ENCODE measurements at places on chromosomes 3 and 15.

- no peak for DNase-seq
These were observed 52.2 kb downstream of the EXOG start for GRCh38 chr3:38548154-38548931.

- DNase-seq = peak; percentile 24
These were observed 19.1 kb upstream of the EIF1B start for GRCh38 chr3:40290396-40290795.

- no peak for DNase-seq
These were observed 383.5 kb upstream of the WNT5A start for GRCh38 chr3:55870594-55870993.

GRCh38 chr3:142904639-142905436 is 16.0 kb upstream of the PCOLCE2 start:
- DNase-seq = no peak

- no peak for DNase-seq
These were observed 32.7 kb downstream of the LRRFIP2 start for GRCh38 chr3:37141676-37142075.

DNA sequence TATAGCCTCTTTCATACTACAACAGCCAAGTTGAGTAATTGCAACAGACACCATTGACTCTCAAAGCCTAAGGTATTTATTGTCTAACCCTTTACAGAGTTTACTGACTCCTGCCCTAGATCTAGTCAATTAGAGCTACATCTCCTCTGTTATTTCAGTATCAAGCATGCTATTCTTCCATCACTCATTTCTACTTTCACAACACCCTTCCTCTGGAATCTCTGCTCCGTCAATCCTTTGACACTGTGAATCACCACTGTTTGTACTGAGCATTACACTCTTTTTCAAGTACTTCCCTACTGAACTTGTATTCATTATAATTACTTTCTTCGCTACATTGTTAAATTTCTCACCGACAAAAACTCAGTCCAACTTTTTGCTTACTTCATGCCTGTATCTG is 121.8 kb downstream of the ZNF609 start:
- no peak for DNase-seq

DNA sequence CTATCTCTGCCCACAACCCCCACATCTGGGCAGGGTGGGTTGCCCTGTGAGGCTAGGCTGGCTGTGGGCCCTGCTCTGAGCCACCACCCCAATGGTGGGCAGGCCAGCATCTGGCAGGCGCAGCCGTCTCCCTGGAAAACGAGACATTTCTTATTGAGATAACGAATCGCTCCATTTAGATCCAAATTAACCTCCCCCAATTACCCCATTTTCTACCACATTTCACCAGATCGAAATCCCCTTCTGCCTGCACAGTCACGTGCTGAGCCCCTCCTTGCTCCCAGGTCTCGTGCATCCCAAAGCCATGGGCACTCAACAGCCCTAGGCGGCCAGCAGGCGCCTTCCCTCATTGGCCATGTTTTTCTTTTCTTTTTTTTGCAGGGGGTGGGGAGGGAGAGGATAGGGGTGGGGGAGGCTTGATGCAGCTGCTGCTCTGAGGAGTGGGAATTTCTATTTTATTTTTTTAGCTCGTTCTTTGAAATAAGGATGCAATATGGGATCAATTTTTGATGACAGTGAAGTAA is 53.0 kb upstream of the TMEM115 start:
- DNase-seq = no peak

DNA sequence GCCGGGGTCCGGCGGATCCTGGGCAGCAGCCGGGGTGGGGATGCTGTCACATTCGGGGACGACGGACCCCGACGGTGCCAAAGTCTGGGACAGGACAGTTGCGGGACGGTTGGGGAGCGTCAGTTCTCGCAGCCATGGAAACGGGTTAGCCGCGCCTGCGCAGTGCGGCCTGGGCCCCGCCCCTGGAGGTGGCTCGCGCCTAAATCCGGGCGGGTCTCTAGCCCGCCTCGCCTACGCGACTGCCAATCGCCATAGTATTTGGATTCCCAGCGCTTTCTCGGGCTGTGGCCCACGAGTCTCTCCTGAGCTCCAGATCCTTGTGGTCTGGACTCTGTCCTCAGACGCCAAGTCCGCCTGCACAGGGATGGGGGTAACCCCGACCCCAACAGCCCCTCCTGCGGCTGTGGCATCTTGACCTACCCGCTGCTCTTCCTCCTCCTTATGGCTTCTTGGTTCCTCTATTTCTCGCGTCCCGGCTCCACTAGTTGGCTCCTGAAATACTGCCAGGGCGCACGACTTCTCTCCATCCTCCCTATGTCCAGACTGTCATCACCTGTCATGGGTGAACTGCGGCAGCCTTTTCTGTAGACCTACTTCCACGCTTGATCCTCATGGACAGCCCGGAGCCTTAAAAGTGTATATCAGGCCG is at the start of gene ZMYND10:
ZMYND10 (minus strand) TSS at position 147 of the 649 bp plus-strand sequence. CDS start 153 bp downstream, outside the sequence.
- peak; percentile 71 for DNase-seq

GRCh38 chr3:134239538-134239937 is 11.1 kb downstream of the RYK start:
- no peak for DNase-seq

GRCh38 chr15:51117270-51117669 is 22.6 kb upstream of the TNFAIP8L3 start:
- no peak for DNase-seq

GRCh38 chr3:82080792-82081191 is 319.3 kb upstream of the GBE1 start:
- no peak for DNase-seq

- DNase-seq = no peak
These were observed 132.1 kb upstream of the WNT5A start for GRCh38 chr3:55619046-55619808.

DNA sequence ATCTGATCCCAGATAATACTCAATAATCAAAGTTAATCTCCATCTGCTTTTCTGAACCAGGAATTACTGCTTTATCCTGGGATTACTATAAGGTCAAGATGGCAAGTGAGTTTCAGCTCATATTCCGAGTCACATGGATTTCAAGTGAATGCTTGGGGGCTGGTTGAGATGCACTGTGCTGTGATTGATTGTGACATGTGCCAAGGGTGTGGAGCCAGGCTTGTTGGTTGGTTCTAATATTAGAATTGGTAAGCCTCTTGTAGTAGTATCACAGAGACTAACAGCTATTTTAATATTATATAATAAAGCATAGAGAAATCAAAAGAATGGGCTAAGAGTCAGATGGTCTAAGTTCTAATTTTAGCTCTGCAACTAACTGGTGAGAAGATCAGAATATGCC is 74.2 kb upstream of the ICE2 start:
- no peak for DNase-seq

DNA sequence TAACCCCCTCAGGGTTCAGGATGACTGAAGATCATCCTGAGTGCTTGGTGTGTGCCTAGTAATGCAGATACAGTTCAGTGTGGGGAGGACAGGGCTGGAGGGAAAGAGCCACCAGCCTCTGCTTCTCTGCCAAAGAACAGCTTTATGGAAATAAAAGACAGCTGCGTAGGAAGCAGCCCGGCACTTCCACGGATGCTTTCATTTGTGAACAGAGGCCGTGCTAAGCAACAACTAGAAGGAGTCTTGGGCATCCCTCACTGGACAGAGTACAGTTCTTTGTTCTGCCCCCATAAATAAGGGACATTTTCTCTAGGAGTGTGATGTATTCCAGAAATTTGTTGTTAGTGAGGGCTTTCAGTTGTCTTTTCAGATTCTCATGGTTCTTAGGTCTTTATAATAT is 194.8 kb upstream of the RGMA start:
- DNase-seq = no peak

GRCh38 chr3:21803604-21804003 is 52.6 kb upstream of the ZNF385D start:
- no peak for DNase-seq

DNA sequence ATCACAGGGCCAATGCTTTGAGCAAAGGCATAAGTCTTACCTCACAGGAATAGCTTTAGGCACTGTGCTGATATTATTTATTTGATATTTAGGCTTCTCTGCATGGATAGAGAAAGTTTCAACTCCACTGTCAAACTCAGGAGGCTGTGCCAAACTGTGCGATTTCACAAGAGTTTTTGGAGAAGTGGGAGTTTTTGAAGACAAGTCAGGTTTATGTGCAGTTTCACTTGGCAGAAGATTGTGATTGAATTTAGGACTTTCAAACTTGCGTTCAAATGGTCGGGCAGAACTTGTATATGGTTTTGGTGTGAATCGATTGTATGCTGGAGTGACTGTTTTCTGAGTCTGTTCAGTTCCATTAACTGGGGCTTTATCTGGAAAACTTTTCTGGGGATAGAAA is 113.7 kb downstream of the TJP1 start:
- no peak for DNase-seq

- DNase-seq = peak; percentile 26
These were observed 762 bp downstream of the CTNNB1 start for GRCh38 chr3:41199866-41200668.

DNA sequence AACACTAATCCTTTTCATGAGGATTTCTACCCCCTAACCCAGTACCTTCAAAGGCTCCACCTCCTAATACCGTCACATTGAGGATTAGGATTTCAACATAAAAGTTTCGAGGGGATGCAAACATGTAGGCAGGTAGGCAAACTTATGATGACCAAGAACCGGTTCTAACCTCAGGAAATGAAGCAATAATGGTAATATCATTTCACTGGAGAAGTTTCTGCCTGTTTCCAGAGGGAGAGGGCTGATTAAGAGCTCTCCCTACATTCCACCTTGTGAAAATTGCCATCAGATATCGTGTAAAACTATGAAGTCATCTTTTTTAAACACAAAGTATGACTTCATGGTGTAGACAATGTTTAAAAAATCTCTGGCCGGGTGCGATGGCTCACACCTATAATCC is 31.6 kb downstream of the NKIRAS1 start:
- no peak for DNase-seq

DNA sequence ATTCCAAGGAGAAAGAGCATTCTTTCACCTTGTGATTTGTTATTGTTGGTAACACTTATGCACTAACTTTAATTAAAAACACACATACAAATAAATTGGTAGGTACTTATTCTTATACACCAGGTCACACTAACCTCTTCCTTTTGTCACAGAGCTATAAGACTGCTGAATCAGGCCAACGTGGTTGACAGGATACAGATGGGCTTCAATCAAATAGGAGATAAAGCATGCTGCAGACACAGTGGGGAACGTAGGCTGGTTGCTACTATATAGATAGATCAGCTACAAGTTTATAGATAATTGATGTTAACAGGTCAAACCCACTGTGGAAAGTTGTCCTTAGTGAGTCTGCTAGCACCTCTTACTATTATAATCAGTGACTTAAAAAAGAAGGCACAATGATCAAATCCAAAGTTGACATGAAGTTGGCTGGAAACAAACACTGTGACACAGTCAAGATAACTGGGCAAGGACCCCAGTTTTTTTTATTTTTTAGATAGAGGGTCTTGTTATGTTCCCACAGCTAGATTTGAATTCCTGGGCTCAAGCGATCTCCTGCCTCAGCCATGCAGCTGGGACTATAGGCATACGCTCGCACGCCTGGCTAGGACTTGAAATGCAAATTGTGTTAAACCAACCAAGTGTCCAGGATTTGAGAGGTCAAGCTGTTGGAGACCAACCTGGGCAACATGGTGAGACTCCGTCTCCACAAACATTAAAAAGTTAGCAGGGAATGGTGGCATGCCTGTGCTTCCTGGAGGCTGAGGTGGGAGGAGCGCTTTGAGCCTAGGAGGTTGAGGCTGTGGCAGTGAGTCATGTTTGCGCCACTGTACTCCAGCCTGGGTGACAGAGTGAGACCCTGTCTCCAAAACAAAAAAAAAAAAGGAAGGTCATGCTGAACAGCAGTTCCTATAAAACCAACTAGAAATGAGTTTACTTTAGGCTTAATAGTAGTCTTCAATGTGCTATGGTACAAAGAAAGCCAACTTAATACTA is 97.9 kb upstream of the MEX3B start:
- DNase-seq = no peak

DNA sequence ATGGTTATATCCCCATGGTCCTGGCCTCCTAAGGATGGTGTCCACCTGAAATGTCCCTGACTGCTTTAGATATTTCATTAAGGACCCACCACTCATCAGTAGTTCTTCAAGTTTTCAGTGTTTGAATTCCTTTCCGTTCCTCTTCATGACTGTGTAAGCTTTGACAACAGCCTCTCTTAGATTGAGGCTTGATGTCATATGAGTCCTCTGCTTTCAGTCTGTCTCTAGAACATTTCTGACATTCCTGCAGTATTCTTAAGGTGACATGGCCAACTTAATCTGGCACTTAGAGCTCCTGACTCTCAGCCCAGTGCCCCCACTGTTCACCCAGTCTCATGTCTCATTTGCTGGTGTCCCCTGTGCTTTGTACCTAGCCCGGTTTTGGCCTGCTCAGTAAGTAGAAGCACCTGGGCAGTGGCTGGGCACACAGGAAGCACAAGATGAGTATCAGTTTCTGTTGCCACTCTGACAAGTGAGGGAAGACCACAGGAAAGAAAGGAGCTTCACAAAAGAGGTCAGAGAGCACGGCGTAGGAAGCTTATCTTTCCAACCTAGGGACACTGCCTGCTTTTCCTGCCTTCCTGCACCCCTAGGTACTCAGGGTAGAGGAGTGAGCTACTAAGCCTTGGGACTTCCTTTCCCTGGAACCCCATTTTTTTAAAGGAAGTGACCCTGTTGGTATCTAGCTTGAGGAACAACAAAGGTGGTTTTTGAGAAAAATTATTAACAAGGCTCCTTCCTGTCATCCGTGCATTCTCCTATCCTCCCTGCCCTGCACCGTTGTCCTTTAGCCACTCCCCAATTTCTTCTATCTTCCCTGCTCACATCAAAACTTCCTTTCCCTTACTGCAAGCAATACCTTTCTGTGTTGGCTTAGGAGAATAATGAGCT is 103.1 kb downstream of the KLHL25 start:
- DNase-seq = no peak

GRCh38 chr3:49563040-49563578 is 8.8 kb downstream of the BSN start:
- no peak for DNase-seq

DNA sequence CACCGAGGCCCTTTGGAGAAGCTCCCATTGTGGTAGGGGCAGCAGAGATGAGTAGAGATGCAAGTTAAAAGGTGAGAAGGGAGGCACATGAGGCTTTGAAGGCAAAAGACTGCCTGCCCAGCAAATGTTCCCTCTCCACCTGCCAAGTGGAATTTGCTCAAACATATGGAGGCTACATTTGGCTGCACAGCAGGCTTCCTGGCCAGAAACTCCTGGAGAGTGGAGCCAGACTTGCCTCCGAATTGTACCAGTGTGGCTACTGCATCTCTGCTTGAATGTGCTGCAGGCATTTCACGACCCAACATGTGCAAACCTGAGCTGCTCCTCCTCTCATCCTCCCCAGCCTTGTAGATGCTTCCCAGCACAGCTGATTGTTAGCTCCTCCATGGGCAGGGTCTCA is 229.2 kb downstream of the ZNF621 start:
- no peak for DNase-seq

GRCh38 chr3:179072100-179072438 is 460 bp upstream of the ZMAT3 start:
- peak; percentile 54 for DNase-seq

All from central memory CD4-positive, alpha-beta T cell (primary cell).